ENCODE measurements at places on chromosomes 4 and X. TPM values are rescaled to one million over a fixed set of nuclear protein-coding genes. Genes with fewer than 3 reads are reported as not detected.

DNA sequence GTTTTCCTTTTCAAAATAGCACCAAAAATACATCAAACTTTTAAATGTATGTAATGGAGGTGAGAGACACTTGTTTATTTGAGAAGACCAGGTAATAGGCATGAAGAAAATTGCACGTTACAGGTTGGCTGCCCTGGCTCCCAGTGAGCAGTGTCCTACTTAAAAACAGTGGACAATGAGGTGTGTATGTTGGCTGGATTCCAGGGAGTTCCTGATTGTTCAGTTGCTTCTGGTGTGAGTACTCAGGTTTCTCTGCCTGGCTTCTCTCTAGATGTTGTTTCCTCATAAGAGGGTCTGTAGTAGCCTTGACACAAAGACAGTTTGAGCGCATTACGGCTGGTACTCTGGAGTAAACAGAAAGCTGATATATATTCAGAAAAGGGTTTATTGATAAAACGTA, 29.4 kb downstream of the SNX25 start:
- peaks cover 33% of the 10 kb centered on the region for H3K4me1 ChIP-seq
- no peak overlapping the region for H3K4me3 ChIP-seq
- H3K27me3 ChIP-seq = no peaks in the 10 kb centered on the region
- no peaks in the 10 kb centered on the region for H3K36me3 ChIP-seq

DNA sequence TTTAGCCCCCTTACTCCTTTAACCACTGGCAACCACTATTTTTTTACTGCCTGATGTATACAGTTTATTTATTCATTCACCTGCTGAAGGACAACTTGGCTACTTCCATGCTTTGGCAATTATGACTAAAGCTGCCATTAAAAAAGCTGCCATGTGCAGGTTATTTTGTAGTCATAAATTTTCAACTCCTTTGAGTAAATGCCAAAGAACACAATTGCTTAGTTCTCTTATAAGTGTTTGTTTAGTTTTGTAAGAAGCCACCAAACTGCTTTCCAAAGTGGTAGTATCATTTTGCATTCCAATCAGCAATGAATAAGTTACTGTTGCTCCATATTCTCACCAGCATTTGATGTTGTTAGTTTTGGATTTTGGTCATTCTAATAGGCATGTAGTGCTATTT, 1831.8 kb downstream of the PCDH7 start:
- no peaks in the 10 kb centered on the region for H3K4me1 ChIP-seq
- no peak overlapping the region for H3K27ac ChIP-seq
- DNase-seq = no peak
- no peak overlapping the region for H3K4me3 ChIP-seq

DNA sequence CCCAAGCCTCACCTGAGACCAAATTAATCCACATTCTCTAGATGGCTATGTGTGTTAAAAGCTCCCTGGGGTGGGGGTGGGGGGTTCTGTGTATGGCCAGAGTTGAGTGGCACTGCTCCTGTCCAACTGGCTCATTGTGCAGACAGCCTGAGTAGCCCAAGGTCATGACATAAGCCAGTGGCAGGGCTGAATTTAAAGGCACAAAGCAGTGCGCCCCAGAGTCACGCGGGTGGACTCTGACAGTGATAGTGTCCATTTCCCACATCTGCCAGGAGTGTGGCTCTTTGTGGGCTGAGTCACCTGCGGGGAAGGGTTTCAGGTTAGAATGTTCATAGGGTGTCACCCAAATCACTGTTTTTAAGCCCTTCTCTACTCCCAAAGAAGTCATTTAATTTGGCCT, 45.4 kb downstream of the SCD5 start:
- H3K27me3 ChIP-seq = peaks cover 2% of the 10 kb centered on the region
- no peak overlapping the region for H3K27ac ChIP-seq
- H3K4me3 ChIP-seq = no peak overlapping the region
- H3K36me3 ChIP-seq = no peaks in the 10 kb centered on the region

DNA sequence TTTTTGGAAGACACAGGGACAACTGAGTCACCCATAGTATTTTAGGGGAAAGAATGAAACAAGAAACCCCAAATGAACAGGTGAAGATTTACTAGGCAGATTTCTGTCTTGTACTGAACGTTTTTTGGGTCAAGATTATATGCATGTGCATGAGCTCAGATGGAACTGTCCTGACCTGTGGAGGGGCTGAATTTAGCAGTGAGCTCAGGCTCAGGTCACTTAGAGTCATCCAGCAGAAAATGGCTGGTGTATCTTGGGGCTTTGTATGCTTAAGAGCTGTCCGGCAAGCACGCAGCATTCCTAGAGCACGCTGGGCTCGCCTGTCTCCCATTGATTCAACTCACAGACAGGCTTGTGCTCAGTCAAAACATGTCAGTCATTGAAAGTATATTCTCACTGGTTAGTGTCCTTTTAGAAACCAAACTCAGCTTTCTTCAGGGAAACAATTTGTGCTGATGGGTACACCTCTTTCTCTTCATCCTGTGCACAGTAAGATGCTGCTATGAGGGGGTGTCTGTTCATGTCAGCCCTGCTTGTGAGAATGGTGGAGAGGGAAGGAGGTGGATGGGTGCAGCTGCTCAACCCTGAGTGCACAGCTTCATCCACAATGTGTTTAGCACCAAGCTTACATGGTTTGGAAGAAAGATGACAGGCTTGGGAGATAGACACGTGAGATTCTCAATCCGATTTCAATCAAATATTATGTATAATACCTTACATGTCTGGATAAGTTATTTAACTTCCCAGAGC, 47.5 kb upstream of the PDLIM3 start:
- H3K27me3 ChIP-seq = no peaks in the 10 kb centered on the region
- H3K36me3 ChIP-seq = no peaks in the 10 kb centered on the region
- no peak overlapping the region for H3K4me3 ChIP-seq
- H3K4me1 ChIP-seq = no peaks in the 10 kb centered on the region
- no peak overlapping the region for H3K27ac ChIP-seq

DNA sequence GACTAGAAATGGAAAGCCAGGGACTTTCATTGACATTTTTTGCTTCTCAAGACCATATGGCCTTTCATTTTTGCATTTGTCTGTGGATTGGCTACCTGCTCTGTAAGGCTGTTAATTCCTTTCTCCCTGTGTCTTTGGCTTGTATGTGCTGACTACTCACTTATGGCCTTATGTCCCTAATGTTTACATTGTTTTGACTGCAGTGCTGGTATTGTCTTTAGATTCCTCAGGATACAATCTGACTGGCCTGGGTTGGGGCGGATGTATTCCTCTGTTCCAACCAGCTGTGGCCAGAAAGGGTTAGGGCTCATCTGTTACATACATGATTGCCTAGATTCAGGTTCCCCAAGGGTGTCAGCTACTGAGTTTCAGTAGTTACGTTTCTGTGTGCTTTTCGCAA, 108.1 kb downstream of the RAPGEF2 start:
- no peak overlapping the region for H3K27ac ChIP-seq
- H3K4me3 ChIP-seq = no peak overlapping the region
- no peaks in the 10 kb centered on the region for H3K27me3 ChIP-seq
- DNase-seq = peak; percentile 65

DNA sequence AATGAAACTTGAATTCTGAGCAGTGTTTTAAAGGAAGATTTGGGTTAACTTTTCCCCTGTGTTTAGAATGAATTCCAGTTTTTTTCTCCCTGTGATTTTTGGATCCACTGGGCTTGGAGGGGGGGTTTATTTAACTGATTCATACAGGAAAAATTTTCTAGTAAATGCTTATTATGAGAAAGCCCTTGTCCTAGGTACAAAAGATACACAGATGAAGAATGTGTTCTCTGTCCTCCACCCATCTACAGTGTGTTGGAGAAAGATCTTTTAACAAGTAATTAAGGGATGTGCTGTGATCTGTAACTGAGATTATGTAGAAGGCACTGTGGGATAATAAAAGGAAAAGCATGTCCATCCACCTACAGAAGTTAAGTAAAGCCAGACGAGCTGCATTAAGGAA, 103.9 kb downstream of the STIM2 start:
- H3K4me1 ChIP-seq = peaks cover 11% of the 10 kb centered on the region
- H3K4me3 ChIP-seq = no peak overlapping the region
- DNase-seq = peak; percentile 5
- H3K27ac ChIP-seq = no peak overlapping the region
- no peaks in the 10 kb centered on the region for H3K36me3 ChIP-seq

DNA sequence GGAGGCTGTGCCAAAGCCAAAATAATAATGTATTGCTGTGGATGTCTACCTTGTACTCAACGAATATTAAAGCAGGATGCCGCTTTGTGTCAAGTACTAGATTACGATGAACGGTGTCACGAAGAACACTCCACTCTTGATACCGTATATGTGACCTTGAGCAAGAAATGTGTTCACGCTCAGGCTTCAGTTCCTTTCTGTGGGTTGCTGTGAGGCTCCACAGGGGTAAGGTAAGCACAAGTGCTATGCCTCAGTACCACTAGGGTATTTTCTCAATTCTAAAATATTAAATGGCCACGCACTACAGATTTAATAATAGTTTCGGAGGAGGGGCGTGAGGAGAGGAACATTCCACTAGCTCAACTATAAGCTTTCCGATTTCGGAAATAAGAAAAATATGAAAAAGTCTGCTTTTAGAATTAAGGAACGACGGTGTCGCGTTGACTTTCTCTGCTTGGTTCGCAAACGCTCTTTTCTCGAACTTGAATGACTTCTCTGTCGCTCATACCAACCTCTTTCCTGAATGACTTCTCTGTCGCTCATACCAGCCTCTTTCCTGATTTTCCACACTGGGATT, 607 bp upstream of the SCOC start:
- DNase-seq = peak; percentile 65
- peak overlapping the region; percentile 88 for H3K4me3 ChIP-seq
- H3K27ac ChIP-seq = peak overlapping the region; percentile 48
- peaks cover 22% of the 10 kb centered on the region for H3K4me1 ChIP-seq
- H3K36me3 ChIP-seq = peaks cover 3% of the 10 kb centered on the region
- no peaks in the 10 kb centered on the region for H3K27me3 ChIP-seq

DNA sequence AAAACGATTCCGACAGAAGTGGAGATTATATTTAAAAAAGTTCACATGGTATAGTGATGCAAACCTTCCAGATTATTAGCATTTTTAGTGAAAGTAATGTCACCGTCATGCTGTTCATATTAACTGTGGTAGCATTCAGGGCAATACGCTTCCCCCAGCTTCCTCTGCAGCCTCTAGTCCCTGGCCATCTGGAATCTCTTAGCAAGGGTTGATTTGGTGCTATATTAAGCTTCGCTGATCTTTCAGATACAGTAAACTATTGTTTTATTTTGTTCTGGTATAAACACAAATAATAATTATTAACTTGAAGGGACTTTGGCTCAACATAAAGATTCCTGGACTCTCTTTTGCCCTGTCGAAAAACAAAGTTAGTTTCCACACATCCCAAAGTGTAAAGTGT, 1080.5 kb upstream of the TENM3 start:
- no peaks in the 10 kb centered on the region for H3K4me1 ChIP-seq
- no peaks in the 10 kb centered on the region for H3K36me3 ChIP-seq
- no peak for DNase-seq
- H3K4me3 ChIP-seq = no peak overlapping the region

GRCh38 chrX:150446151-150446550, 83.0 kb downstream of the MAMLD1 start:
- no peak overlapping the region for H3K4me3 ChIP-seq
- H3K36me3 ChIP-seq = no peaks in the 10 kb centered on the region
- H3K4me1 ChIP-seq = no peaks in the 10 kb centered on the region
- H3K27me3 ChIP-seq = no peaks in the 10 kb centered on the region

- H3K4me3 ChIP-seq = no peak overlapping the region
- no peak for DNase-seq
- H3K36me3 ChIP-seq = peaks cover 12% of the 10 kb centered on the region
- H3K27ac ChIP-seq = peak overlapping the region; percentile 64
Observed at GRCh38 chr4:76758290-76758882, 139.6 kb downstream of the SOWAHB start.

Gene FUNDC2
- total RNA-seq = 46.6 TPM

- peaks cover 23% of the 10 kb centered on the region for H3K4me1 ChIP-seq
- peaks cover 13% of the 10 kb centered on the region for H3K27me3 ChIP-seq
- peak; percentile 65 for DNase-seq
- H3K27ac ChIP-seq = no peak overlapping the region
- H3K4me3 ChIP-seq = no peak overlapping the region
Observed at GRCh38 chr4:7646384-7647061, 211.8 kb upstream of the PSAPL1 start.

DNA sequence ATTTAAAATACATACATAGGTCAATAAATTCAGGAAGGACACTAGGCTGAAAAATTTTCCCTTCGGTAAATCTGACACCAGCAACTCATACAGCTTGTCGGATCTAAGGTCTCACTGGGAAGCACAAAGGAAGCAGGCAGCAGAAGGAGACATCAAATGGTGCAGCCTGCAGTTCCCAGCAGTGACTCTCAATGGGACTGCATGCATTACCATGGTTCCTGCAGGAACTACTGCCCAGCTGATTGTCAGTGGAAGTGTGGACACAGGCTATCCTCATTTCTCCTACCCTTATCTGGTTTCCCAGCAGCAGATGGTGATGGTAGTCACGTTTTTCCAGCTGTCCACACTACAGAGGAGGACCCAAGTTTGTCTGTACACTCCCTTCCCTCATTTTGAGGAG, 113.3 kb downstream of the PPP1R2C start:
- H3K4me3 ChIP-seq = no peak overlapping the region
- no peaks in the 10 kb centered on the region for H3K36me3 ChIP-seq
- no peak overlapping the region for H3K27ac ChIP-seq
- no peak for DNase-seq

DNA sequence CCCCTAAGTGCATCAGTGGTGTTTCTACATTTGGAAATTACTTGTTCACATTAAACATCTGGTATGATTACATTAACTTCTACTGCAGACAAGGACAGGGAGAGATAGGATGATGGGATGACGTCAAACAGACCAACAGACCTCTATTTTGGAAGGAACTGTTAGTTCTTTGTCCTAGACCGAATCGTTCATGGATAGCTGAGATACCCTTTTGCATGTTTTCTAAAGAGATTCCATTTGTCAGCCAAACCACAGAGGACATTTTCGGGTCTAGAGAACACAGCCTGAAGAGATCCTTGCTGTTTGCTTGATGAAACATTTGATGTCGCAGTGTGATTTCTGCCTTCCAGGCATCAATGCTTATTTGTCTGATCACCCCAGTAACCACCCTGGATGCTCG, 27.7 kb downstream of the CHST7 start:
- peak overlapping the region; percentile 15 for H3K27ac ChIP-seq
- no peak for DNase-seq
- no peak overlapping the region for H3K4me3 ChIP-seq
- H3K36me3 ChIP-seq = peaks cover 8% of the 10 kb centered on the region

Gene FAM47A
- total RNA-seq = not detected

Gene PHKA2
- total RNA-seq = 13.8 TPM

DNA sequence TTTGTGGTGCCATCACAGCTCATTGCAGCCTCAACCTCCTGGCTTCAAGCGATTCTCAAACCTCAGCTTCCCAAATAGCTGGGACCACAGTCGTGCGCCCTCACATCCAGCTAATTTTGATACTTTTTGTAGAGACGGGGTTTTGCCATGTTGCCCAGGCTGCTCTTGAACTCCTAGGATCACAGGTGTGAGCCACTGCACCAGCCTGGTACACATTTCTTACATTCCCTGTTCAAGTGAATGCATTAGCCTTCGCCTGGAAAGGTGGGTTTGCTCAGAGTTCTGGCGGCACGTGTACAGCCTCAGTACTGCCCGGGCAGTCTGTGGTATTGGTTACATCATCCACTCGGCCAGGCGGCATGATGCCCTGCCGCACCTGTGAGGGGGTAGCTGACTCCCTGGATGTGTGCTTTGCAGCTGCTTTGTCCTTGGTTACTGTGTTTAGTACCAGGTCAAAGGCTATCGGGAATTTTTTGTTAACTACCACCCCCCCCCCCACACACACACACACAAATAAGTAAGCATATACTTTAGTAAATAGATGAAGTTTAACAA, 57.1 kb downstream of the TNIP2 start:
- no peak overlapping the region for H3K27ac ChIP-seq
- peaks cover 94% of the 10 kb centered on the region for H3K36me3 ChIP-seq
- no peaks in the 10 kb centered on the region for H3K4me1 ChIP-seq
- no peaks in the 10 kb centered on the region for H3K27me3 ChIP-seq
- peak; percentile 74 for DNase-seq
